ENCODE measurements at places on chromosomes 11 and 22. TPM values are rescaled to one million over a fixed set of nuclear protein-coding genes. Genes with fewer than 3 reads are reported as not detected.

The OR8A1 gene
- not detected for total RNA-seq

The OR8G1 gene
- total RNA-seq = not detected

The JAM3 gene
- total RNA-seq = 35.9 TPM

The UBQLNL gene
- total RNA-seq = not detected

The CNGA4 gene
- total RNA-seq = not detected

The GRAP2 gene
- 0.49 TPM for total RNA-seq

The BUD13 gene
- total RNA-seq = 35.0 TPM

The OR4D5 gene
- total RNA-seq = not detected

The ACRV1 gene
- total RNA-seq = not detected

The GAS2 gene
- total RNA-seq = not detected

The C11orf87 gene
- not detected for total RNA-seq

The BCO2 gene
- total RNA-seq = 1.1 TPM

- peak; percentile 47 for DNase-seq
These were observed 6.9 kb upstream of the SORL1 start for GRCh38 chr11:121445071-121445768.

DNA sequence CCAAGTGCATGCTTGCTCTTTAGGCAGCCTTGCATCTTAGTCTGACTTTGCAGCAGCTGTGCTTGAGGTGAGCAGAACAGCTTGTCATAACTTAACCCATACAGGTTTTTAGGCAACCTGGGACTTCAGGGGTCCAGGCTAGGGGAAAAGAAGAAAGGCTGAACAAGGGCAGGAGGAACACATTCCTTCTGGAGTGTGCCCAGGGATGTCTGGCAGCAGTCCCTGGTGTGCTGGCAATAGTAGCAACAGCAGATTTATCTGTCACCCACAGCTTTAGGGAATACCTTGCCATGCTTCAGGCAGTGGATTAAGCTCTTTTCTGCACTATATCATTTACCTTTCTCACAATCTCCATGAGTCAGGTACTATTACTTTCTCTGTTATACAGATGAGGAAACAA, 513.0 kb downstream of the RAB38 start:
- DNase-seq = no peak

DNA sequence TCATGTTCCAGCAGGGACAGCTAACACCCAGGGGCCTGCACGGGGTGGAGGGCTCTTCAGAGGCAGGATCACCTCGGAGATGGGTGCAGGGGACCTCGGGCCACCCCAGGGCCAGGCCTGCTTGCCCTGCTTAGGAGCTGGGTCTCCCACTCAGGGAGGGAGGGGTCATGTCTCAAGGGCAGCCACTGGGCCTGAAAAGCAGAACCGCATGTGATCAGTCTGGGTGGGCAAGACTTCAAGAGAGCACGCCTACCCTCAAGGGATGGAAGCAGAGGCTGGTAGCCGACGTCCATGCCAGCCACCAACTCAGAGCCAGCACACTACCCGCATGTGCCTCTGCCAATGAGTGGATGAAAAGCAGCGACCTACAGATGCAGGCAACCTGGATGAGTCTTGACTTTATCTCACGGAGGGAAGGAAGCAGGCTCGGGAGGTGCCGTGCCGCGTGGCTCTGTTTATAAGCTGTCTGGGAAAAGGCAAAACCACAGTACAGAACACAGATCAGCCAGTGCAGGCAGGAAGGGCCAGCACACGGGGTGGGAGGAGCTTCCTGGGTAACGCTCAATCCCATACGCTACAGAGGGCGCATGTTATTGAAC, 16.0 kb downstream of the TBX1 start:
- DNase-seq = no peak

DNA sequence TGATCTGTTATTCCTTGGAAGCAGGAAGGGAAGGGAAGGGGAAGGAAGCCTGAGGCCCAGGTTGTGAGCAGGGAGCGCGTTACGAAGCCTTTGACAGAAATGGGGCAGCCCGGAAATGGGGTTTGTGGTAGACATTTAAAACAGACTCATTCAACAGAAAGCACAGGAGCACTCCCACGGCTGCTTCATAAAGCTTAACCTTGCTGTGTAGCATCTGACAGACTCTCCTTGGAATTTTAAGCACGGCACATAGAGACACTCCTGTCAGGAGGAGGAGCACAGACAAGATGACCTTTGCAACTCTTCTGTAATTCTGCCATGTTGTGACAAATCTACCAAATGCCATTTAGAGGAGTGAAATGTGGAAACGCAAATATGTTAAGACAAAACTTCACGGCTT, 131.6 kb downstream of the FBXO7 start:
- no peak for DNase-seq

DNA sequence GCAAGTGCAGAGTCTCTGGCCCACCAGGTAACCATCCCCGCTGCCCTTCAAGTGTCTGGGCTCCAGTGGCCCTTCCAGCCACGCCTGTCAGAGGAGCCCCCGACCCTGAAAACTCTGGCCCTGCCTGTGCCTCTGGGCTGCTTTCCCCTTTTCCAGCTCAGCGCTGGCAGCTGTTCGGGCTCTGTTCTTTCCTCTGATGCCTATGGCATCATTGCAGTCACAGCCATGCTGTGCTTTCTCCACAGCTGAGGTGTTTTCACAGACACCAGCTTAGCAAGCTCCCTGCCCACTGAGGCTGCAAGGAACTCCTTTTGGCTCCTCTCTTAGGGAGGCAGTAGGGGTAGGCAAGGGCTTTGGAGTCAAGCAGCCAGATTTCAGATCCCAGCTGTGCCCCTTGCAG, 21.2 kb downstream of the P2RX3 start:
- no peak for DNase-seq

GRCh38 chr22:46587061-46587460, 33.1 kb upstream of the GRAMD4 start:
- DNase-seq = no peak

DNA sequence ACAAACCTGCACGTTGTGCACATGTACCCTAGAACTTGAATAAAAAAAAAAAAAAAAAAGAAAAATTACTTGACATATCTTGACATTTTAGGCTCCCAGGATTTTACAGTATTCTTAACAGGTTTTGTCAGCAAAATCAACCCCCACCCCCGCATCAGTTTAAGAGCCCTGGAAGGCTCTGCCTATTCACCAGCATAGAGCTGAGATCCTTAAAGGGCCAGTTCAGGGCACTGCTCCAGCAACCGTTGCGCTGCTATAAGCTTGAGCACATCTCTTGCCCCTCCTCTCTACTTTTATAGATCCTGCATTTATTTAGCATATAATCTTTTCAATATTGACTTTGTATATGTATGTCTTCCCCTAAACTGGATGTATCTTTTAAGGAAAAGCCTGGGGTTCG, 697 bp upstream of the PAFAH1B2 start:
- DNase-seq = peak; percentile 92

- no peak for DNase-seq
These were observed at the start of gene CYTH4 for GRCh38 chr22:37282385-37282677. Gene CYTH4 (plus strand): TSS chr22:37282508. CDS start chr22:37282570, 62 bp downstream.

- no peak for DNase-seq
These were observed 135.1 kb downstream of the FDX1 start for GRCh38 chr11:110564676-110565356.

DNA sequence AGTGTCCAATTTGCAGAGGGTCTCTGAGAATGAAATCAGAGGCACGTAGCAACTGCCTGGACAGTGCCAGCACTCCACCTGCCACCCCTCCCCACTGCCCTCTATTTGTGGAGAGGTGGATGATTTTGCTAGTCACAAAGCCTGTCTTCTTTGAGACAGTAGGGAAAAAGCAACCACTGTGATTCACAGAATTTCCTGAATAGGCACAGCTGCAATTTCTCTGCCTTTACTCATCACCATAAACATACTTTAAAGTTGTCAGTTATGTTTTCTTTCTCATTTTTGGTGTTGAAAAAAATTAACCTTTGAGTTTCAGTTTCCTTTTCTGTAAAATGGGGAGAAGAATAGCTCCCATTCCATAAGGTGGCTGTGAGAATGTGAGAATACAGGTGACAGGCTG, 134.3 kb downstream of the TEAD1 start:
- no peak for DNase-seq

DNA sequence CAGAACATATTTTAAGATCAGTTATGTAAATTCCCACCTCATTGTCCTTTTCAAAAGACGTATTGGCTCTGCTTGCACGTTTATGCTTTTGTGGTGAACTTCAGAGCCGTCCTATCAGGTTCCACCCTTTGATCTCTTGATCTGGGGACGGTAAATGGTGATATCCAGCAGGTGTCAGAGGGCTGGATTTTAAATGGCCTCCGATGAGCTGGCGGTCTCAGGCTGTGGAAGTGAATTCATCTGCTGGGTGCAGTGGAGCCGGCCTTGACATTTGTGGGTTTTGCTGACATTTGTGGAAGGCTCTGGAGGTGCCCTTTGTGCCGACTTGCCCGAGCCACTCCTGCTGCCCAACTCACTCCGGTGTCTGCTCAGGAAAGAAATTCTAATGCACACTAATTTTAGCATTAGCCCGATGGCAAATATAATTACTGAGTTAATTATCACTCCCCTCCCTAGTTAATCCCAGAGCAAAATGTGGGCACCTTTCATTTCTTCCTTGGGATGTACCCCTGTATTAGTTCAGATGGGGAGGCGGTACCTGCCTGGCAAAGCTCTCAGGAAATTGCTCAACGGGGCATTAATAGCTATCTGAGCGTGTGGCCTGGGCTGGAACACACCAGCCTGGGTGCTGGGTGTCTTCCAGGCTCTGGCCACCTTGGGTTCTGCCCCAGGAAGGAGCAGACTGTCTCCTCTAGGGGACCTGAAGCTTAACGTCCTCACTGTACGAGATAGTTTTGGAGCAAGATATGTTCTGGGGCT, 9.1 kb downstream of the LRP5 start:
- no peak for DNase-seq

DNA sequence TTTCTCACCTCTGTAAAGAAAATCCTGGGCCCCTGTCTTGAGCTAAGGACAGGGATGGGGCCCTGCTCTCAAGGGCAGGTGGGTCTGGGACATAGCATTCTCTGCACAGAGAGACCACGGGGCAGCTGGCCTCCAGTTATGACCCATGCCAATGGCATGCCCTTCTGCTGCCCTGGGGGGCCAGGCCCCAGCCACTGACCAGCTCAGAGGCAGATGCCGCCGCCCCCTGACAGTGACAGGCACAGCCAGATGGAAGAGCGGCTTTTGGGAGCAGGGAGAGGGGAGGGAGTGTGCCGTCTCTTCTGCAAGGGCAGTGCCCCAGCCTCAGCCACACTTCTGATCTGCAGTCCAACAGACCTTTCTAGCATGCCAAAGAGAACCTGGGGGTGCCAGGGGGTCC, 114.8 kb upstream of the NAV2 start:
- DNase-seq = no peak

DNA sequence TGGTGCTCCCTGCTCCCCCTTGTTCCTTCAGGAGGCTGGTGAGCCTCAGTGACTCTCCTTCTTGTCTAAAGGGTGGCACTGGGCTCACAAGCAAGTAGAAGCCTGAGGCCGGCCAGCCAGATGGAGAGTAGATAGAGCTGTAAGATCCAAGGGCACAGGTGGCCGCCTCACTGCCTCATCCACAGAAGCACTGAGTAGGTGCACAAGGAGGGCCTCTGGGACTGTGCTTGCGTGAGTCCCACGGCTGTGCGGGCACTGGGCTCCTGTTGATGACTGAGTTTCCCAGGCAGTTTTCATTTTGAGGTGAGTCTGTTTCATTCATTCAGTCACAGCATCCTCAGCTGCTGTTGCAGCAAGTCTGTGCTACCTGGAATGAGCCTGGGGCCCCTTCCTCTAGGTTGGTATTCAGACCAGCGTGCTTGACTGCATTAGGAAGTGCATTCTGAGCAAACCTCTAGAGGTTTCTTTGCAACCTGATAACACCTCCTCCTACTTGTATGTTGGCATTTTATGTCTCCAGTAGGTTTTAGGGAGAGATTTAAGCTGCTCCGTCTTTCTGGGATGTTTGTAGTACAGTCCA, 184.0 kb downstream of the TBC1D22A start:
- no peak for DNase-seq

DNA sequence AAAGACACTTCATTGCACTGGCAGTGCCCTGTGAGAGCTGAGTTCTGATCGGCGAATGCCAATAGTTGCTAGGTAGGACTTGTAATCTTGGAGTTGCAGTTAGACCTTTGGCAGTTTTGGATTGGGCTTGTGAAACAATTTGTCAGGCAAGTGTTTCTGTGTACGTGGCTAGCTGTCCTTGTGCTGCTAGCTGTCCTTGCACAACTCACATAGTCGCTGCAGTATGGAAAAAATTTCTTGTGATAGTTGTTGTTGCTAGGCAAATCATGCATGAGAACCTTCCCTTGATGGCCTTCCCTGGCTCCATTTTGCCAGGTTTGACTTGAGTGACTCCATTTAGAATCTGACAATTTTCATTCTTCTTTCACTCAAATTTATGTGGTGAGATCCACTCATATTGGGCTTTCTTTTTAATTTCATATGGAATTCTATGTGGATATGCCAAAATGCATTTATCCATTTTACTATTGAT, 140.7 kb downstream of the APIP start:
- DNase-seq = no peak
